Kasumi-1 (cell line): ENCODE measurements at places on chromosomes 4 and X.

DNA sequence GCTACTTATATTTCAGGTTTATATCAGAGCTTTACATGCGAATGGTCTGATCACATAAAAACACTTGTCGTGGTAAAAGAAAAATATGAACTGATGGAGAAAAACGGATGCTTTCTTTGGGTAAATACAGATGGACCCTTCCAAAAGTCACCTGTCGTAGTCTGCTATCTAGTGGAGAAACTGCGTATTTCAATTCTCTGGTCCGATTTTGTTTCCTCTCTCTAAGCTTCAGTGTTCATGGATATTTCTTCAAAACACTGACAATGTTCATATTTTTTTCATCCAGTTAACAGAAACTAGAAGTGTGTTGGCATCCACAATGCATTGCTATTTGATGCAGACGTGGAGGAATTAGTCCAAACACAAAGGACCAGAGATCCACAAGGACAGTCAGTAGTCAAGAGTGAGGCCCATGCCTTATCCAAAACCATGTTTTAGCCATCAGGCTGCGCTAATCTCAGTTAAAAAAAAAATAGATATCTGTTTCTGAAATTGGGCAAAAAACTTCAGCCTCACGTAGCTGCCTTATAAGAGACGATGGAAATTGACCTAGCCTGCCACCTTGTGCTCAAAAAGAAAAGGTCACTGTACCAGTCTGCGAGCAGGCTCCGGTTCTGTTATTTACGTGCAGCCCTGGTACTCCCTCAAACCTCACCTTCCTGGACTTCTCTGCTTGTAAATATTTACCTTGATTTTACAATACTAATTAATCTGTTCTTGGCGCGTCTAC lies 16.0 kb downstream of the MEPE start:
- peak; percentile 83 for DNase-seq

DNA sequence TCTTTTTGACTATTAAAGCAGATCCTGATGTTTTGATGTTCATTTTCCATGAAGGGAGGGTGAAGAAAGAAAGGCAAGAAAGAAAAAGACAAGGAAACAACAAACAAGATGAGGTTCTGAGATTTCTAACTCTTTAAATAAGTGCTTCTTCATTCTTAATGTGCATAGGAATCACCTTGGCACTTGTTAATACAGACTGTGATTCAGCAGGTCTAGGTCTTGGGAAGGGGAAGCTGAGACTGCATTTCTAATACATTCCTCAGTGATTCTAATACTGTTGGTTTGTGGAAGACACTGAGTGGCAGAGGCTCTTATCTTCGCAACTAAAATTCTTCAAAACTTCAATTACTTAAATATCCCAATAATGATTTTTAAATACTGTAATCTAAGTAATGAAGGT lies 95.2 kb upstream of the NAP1L5 start:
- DNase-seq = no peak

- DNase-seq = no peak
Observed at GRCh38 chr4:181830404-181831035, 412.7 kb upstream of the TENM3 start.

GRCh38 chrX:151397741-151398070 lies 700 bp downstream of the VMA21 start:
- DNase-seq = no peak

DNA sequence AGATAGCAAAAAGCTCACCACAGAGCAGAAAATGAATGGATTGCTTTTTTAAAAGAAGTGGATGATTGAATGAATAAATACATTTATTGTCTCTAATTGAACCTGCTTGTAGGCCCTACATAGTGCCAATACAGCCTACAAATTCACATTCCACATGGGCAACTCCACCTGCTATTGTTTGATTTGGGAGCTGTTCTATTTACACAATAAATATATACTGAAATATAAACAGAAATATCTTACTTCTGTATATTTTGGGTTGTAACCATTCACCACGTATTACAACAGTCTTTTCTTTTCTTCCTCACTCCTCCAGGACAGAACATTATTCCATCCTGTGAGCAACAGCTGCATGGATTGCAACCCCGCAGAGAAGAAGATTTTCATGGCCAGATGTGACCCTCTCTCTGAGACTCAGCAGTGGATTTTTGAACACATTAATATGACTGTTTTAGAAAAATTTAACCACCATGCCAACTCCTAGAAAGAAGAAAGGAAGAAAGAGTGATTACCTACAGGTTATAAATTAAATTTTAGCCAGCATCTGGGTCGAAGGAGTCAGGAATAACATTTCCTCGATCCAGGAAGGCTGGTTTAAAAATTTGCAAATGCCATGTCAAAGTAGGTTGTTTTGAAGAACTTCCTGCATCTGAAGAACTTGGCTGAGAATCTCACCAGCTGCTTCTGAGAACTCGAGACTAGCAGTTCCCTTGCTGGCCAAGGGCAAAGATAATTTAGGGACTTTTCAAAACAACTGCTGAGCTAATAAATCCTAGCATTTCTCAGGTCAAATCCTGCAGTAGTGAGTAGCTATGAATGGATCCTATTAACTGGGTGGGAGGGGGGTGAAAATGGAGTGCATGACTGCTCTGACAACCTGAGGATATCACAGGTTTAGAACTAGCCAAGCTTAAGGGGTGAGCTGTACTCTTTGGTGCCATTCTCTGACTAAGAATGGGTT lies 128.7 kb upstream of the GALNT7 start:
- peak; percentile 26 for DNase-seq

- no peak for DNase-seq
Observed at GRCh38 chr4:177225605-177226004, 84.1 kb upstream of the NEIL3 start.

GRCh38 chr4:6200011-6200921 lies at the start of gene JAKMIP1:
Gene JAKMIP1, minus strand, starts transcription at chr4:6200549. Its CDS starts 87,699 bp downstream, at chr4:6112850.
- DNase-seq = no peak

DNA sequence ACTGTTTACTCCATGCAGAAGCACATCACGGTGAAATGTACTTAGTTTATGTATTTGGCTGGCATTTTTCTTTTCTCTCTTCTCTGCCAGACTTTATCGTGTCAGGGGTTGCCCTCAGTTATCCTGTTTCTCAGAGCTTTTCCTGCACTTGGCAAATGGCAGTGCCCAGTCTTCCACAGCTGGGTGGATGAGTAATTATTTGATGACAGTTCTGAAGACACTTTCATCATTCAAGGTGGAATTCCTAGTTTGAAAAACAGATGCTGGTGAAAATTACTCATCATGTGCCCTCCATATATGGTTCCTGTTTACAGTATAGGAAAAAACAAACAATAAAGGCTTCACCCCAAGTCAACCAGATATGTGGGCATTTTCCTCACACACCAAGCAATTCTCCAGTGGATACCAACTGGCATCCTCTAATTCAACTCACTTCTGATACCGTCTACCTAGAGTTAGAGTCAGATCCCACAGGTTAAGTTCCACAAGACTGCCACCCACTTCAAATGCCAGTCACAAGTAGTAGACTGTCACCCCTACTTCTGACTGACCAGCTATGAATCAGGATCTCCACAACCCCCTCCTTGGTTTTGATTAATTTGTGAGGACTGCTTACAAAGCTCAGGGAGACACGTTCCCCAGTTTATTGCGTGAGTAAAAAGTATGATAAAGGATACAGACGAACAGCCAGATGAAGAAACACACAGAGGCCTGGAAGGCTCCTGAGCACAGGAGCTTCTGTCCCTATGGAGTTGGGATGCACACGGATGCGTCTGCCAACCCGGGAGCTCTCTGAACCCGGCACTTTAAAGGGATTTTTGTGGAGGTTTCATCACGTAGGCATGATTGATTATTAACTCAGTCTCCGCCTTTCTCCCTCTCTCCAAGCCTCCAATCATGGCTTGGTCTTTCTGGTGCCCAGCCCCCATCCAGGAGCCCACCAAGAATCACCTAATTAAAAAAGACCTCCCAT lies 72.9 kb downstream of the CLDN34 start:
- DNase-seq = no peak
